ENCODE measurements at places on chromosomes 3 and 15.

DNA sequence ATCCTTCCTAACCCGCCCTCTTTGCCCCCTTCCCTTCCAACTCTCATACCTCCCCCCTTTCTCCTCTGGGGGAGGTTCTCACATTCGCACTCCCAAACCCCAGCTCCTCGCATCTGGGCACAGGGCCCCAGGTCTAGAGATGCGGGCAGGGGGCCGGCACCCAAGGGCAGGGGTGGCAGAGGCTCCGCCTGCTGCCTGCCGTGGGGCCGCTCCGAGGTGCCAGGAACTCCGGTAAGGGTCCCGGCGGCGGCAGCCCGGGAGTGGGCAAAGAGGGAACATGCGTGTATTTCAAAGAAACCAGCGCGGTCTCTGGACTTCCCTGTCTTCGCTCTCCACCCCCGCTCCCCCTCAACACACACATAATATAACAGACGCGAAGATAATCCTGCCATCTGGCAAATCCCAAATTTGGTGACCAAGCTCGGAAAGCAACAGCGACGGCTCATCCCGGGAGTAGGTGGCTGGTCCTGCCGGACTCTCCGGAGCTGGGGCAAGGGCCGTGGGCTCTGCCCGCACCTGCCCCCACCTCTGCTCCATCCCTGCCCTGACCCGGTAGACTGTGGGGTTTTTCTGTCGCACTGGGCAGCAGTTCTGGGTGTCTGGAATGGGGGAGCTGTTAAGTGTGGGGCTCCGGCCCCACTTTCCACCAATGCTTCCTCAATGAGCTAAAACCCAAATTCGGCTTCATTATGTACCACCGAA lies 31.0 kb downstream of the NR2F2 start:
- no peak for DNase-seq

GRCh38 chr15:70095408-70096214 lies 2.1 kb downstream of the TLE3 start:
- DNase-seq, result peak; percentile 71

GRCh38 chr15:100690032-100690794 lies 87.8 kb downstream of the ASB7 start:
- DNase-seq, result no peak

GRCh38 chr3:33879540-33879939 lies 81.1 kb downstream of the PDCD6IP start:
- no peak for DNase-seq

DNA sequence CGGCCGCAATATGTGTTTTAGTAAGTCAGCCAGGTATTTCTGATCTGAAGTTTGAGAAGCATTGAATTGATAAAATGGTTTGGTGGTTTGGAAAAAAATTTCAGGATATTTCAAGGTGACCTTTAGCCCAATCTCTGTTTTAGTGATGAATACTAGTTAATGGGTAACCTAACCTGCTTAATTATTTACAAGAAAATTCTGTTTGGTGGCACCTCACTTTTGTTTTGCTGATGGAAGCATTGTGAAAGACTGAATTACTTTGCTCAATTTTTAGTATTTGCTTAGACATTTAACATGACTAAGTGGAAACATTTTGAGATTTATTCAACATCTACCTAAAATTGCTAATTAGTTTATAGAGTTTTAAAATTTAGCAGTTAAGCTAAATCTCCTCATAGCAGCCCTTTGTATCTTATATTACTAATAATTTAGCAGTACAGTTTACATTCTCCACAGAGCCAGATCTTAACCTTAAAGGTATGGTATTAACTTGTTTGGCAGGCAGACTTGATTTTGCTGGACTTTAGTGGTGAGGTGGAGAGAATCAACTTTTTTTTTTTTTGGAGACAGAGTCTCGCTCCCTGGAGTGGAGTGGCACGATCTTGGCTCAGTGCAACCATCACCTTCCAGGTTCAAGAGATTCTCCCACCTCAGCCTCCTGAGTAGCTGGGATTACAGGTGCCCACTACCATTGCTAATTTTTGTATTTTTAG lies 35.4 kb downstream of the GRAMD1C start:
- DNase-seq, result no peak

- DNase-seq, result no peak
These were observed 327.6 kb downstream of the GRM7 start for GRCh38 chr3:7188551-7188950.

DNA sequence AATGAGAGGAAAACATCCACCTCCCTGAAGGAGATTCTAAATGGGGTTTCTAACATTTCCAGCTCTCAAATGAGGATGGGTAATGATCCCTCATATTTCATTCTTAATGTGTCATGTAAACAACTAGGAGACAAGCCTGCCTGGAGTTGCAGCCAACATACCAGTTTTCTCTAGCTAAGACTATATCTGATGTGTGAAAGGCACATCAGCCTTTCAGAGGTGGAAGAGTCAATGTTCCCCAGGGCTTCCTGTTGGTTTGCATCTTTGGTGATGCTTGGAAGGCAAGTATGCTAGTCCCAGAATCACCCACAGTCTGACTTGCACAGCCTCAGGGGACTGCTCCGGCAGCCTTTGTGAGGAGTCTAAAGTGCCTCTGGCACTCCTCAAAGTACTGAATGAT lies 921.2 kb downstream of the SQOR start:
- DNase-seq, result no peak

- DNase-seq, result no peak
These were observed 65.3 kb upstream of the IL12A start for GRCh38 chr3:159923336-159923735.

- no peak for DNase-seq
These were observed 81.3 kb upstream of the NEDD4 start for GRCh38 chr15:56074481-56075265.

DNA sequence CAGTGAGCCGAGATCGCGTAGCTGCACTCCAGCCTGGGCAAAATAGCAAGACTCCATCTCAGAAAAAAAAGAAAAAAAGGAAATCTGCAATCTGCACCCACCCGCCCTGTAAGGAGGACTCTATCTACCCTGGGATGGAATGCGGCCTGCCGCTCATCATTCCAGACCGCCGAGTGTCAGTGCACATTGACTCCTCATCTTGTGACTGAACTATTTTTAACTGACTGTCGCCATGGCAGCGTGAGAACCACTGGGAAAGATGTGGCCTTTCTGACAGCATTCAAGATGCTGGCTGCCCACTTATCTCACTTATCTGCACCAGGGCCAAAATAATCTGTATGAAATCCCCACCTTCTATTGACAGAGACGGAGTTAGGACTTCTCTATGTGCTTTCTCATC lies 38.8 kb upstream of the ANKRD34C start:
- DNase-seq, result no peak

GRCh38 chr15:70635895-70636294 lies 127.5 kb downstream of the UACA start:
- no peak for DNase-seq

- no peak for DNase-seq
These were observed 341.4 kb downstream of the CNTN3 start for GRCh38 chr3:74273091-74273490.

- DNase-seq, result no peak
These were observed 120.3 kb downstream of the LRRK1 start for GRCh38 chr15:101039461-101039860.

DNA sequence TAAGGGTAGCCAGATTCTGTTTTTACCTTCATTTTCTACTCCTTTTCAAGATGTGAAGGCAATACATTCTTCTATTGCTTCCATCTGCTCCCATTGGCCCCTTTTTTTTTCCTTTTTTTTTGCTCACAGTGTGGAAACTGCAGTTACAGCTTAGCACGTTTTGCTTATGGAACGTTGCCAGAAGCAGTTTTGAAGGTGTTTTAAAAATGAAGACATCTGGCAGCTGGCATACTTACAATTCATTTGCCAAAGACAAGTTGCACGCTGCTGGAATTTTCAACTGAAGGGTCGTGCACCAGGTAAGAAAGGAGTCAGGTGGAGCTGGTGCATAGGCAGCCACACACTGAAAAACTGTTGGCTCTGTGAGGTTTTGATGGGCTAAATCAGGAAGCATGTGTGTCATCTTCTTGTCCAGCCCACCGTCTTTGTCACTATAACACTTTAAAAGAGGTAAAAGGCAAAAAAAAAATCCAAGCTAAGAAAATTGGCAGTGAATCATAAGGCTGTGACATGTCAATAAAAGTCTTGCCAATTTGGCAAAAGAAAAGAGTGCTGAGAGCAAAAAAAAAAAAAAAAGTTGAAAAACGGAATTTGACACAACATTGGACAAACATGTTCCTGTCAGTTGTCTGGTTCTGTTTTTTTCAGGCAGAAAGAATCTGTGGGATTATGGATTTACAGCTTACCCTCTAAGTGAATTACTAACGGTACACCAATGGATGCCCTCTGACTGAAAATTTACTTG lies 225.4 kb upstream of the SOX2 start:
- no peak for DNase-seq

GRCh38 chr3:87706176-87706575 lies 352.6 kb downstream of the CGGBP1 start:
- no peak for DNase-seq

DNA sequence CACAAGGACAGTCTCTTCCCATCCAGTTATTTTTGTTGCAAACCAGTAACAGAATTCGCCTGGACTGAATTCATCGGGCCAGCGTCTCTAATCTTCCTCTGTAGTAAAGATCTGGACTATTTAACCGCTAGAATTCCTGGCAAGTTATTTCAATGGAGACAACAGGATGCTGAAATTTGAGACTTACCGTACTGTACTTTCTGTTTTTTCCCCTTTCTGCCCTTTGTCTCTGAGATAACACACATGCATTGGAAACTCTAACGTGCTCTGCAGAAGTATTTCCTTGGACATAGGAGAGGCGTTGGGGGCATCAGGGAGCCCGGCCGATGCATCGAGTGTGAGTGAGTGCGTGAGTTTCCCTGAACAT lies 61.5 kb downstream of the ASB7 start:
- no peak for DNase-seq

Measured in activated B cell treated with CpG ODN at 0.5 μM for 24 hours (primary cell).